ENCODE measurements at places on chromosomes 12 and 14.

DNA sequence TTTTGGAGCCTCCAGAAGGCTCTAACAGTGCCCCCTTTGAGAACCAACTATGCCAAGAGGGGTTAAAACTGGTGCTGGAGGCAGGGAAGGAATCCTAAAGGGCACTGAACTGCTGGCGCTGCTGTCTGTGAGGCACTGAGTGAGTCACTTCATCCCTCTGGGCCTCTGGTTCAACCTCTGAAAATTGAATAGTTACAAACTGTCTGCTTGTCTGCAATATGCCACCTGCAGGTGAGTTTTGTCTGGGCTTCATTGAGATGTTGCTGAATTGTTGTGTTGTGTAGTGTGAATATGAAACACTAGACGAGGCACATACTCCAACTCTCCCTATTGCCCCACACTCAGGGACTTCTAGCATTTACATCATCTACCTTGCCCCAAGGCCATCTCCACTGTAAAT is 68.0 kb downstream of the GRIN2B start:
- DNase-seq, result no peak

- no peak for DNase-seq
Measured at GRCh38 chr14:101129521-101130167, 226.1 kb upstream of the RTL1 start.

- DNase-seq, result no peak
Measured at GRCh38 chr12:232731-233614, 19.0 kb upstream of the SLC6A12 start.

GRCh38 chr12:77133566-77133965 is 68.2 kb upstream of the E2F7 start:
- peak; percentile 1 for DNase-seq

DNA sequence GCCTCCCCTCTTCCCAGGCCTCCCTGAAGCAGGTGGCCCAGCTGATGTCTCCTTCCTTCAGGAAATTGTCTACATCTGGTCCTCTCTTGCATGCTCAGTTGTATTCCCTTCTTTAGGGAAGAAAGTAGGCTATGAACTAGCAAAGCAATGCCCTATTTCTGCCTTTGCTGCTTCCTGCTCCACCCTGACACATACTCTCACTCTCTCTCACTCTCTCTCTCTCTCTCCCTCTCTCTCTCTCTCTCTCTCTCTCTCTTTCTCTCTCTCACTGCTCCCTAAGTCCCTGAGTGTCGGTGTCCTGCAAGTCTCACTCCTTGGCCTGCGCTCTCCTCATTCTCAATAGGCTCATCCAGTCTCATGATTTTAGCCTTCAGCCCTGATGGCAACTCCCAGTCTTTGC is 19.4 kb upstream of the PARP11 start:
- DNase-seq, result no peak

DNA sequence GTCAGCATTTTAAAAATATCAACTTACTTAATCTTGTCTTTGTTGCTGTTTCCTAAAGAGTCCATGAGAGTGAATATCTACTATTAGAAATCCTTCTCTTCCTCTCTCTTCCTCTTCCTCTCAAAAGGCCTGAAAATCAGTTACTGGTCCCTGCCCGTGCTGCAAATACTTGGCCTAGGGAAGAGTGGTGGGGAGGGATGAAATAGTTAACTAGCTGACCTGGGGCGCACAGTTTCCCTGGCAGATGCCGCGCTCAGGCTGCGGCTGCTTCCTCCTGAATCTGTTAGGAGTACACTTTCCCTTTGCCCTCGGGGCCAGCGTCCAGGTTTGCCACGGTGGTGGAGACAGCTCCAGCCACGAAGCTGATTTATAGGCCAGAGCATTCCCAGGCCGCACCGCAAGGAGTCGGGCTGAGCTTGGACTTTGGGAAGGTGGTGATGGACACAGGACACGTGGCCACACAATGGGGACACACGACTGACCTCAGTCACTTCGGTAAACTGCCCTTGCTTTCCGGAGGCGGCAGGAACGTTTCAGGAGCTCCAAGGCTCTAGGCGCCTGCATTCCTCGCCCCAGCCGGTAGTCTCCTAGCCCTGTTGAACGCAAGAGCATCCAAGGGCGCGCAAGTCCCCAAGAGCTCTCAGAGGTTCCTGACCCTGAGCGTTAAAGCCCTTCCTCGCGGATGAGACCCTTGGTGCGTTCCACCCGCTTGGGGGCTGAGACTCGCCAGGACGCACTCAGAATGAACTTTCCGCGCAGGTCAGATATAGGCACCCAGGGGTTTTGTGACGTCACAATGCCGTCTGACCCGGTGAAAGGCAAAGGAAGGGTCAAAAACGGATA is 7.1 kb upstream of the ASCL1 start:
- DNase-seq, result no peak

DNA sequence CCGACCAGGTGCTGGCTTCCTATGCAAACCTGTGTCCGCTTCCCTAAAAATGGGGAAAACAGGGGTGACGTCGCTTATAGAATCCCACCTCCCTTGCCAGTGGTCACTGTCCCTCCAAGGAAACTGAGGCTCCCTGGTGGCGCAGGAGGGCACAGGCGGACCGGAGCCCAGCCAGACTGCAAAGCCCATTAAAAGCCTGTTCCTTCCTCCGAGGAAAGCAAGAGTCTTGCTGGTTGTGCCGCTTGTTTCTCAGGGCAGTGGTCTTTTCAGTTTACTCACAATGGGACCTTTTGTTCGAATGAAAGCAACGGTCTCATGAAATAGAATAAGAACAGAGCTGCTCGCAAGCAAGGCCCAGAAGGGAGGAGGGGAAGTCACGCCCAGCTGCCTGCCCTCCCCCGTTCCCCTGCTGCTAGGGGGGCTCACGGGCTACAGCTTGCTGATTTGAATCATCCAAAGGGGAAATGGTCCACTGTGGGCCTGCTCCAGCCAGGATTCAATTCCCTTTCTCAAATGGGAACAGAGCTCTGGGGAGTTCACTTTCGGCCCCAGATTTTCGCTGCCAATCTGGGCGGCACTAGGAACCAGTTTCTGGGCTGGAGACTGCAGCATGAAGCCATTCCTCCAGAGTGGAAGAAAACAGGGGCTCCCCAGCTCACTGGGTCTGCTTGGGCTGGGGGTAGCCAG is 4.6 kb upstream of the SELPLG start:
- DNase-seq, result no peak

- DNase-seq, result no peak
Measured at GRCh38 chr12:49568442-49569162, 660 bp upstream of the MCRS1 start.

DNA sequence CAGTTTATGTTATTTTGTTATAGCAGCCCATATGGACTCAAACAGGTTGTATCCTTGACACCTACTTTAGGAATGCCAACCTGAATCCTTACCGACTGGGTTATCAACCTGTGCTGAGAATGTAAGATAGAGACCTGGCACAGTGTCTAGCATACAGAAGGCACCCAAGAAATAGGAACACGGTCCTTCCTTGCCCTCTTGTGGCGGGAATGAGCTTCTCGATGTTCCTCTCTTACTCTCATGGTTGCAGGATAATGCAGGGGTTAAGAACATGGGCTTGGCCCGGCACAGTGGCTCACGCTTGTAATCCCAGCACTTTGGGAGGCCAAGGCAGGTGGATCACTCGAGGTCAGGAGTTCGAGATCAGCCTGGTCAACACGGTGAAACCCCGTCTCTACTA is 6.5 kb downstream of the C12orf43 start:
- no peak for DNase-seq

DNA sequence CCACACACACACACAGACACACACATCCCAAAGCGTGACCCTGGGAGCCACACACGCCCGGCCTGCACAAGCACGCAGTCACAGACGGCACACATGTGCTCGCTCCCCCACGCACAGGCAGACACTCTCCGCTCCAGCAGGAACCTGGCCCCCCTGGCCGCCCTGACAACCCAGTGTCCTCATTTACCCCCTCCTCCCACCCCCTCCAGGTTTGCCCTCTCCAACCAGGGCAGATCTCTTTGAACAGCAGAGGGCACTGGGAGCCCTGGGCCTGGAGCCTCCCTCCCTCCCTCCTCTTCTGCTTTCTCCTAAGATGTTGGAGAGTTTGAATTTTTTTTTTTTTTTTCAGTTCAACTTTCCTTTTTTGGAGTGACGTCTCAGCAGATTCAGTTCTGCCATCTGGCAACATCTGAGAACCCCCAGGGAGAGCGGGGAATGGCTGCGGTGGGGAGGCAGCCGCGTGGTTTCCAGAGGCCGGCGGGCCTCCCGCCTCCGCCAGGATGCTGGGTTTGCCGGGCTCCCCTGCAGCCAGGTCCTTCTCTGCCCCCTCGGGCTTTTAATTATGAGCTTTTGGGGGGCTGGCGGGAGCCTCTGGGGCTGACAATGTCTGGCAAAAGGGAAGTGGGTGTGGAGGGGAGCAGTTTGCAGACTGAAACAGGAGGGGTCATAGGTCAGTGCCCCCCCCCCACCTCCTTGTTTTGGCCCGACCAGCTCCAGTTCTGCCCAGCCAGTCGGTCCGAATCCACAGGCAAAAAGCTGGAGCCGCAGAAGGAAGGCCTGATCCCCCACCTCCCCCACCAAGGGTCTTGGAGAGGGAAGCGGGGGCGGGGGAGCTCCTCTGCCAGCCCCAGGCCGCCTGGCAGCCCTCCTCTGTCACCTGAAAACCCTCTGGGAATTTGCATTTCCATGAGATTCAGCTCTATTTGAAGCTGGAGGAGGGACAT is 1.3 kb upstream of the NCOR2 start:
- DNase-seq, result no peak

Measured in stimulated activated CD4-positive, alpha-beta T cell treated with anti-CD3 and anti-CD28 coated beads, Interleukin-12 subunit alpha, Interleukin-12 subunit beta, amount 100 ng/mL, for 48 hours (primary cell).